ENCODE measurements at places on chromosomes 2 and 18.

DNA sequence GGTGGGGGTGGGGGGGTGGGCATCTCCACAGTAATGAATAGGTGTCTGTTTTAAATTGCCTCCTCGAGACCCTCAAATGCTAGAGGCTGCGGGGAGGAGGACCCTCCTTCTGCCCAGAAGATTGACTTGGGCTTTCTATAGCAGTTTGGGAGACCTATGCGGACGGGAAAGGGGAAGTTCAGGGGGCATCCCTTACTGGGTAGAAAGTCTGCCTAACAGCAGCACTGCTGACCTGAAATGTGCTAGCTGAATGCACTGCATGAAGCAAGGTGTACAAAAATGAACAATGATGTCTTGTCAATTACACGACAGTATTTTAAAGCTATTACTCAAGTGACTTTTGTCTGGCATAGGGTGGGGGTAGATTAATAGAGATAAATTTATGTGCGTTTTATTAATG is 2.5 kb downstream of the DCC start:
- no peak for DNase-seq

DNA sequence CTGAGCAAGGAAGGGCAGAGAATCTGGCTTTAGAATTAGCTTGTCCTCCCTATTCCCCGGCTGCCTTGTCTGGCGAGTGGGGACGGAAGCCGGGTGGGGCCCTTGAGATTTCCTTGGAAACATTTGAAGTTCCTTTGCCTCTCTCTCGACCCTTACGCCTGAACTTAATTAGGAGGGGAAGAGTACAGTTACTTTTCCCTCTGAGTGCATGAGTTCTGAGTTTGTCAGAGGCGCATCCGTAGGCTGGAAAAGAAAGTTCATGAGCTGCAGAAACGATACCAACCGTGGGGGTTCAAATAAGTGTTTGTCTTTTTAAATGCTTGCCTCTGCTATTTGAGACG is 468 bp downstream of the PIKFYVE start:
- no peak for DNase-seq

GRCh38 chr2:177129610-177130009 is 83.0 kb upstream of the HNRNPA3 start:
- DNase-seq: no peak

GRCh38 chr18:78632111-78632541 is 347.5 kb upstream of the SALL3 start:
- DNase-seq: no peak

- no peak for DNase-seq
These were observed 272.4 kb upstream of the THSD7B start for GRCh38 chr2:136492901-136493300.

- DNase-seq: no peak
These were observed 207.9 kb downstream of the CMPK2 start for GRCh38 chr2:6657855-6658254.

DNA sequence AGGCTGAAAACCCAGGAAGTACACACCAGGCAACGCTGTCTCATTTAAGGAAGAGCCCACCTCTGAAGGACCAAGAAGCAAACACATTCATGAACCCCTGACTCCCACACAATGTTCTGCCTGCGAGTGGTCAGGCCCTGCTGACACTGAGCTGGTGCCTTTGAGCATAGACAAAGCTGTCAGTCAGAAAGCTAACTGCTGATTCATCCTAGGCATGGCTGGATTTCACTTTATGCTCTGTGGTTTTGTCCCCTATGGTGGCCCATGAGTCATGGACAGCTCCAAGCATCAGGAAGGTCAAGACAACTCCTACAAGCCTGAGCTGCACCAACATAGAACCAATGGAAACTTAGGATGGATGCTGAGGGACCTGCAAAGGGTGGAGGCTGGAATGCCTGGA is 78.9 kb downstream of the UXS1 start:
- no peak for DNase-seq

GRCh38 chr2:72780477-72780876 is 45.4 kb downstream of the EXOC6B start:
- DNase-seq: no peak

GRCh38 chr2:9658972-9659371 is 28.2 kb upstream of the YWHAQ start:
- no peak for DNase-seq

DNA sequence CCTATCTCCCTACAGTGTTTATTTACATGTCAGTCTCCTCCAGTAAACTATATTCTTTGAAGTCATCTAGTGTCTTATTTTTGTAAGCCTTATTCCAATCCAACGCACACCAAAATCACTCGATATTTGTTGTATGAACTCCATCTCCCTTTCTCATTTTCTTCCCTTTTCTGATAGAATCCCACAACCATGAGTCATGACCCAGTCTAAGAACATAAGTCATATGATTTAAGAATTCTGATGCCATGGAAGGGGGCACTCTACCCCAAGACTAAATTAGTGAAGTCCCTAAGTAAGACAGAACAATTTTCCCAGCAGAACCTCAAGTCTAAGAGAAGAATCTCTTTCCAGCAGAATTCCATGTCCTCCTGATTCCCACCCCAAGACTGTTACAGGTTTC is 5.4 kb downstream of the CHMP3 start:
- DNase-seq: no peak

- DNase-seq: no peak
These were observed 59.5 kb downstream of the MFSD6 start for GRCh38 chr2:190467575-190468083.

DNA sequence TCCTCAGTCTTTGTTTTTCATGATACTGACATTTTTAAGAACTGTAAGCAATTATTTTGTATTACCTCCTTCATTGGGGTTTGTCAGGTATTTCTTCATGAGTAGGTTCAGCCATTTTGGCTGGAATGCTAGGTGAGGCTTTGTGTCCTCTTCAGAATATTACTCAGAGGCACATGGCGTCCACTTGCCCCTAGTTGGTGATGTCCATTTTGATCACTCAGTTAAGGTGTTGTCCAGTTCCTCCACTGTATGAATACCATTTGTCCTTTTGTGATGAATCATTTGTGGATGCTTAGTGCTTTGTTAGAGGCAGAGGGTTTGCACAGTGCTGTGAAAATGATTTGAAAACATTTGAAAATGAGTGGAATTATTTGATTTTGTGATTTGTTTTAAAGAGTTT is 4.7 kb downstream of the IL1RL2 start:
- DNase-seq: no peak

- no peak for DNase-seq
These were observed 239.4 kb upstream of the TANK start for GRCh38 chr2:160920791-160921303.

GRCh38 chr2:98896944-98897343 is 39.1 kb downstream of the CRACDL start:
- no peak for DNase-seq

- no peak for DNase-seq
These were observed 244.2 kb upstream of the ACVR2A start for GRCh38 chr2:147600646-147601045.

Measured in progenitor cell of endocrine pancreas (in vitro differentiated cells).